Right lobe of liver (tissue), 6 donors: ENCODE measurements at places on chromosomes 13 and 19.

- DNase-seq: no peak
Measured at GRCh38 chr19:18879579-18880373, 16.2 kb downstream of the CERS1 start.

DNA sequence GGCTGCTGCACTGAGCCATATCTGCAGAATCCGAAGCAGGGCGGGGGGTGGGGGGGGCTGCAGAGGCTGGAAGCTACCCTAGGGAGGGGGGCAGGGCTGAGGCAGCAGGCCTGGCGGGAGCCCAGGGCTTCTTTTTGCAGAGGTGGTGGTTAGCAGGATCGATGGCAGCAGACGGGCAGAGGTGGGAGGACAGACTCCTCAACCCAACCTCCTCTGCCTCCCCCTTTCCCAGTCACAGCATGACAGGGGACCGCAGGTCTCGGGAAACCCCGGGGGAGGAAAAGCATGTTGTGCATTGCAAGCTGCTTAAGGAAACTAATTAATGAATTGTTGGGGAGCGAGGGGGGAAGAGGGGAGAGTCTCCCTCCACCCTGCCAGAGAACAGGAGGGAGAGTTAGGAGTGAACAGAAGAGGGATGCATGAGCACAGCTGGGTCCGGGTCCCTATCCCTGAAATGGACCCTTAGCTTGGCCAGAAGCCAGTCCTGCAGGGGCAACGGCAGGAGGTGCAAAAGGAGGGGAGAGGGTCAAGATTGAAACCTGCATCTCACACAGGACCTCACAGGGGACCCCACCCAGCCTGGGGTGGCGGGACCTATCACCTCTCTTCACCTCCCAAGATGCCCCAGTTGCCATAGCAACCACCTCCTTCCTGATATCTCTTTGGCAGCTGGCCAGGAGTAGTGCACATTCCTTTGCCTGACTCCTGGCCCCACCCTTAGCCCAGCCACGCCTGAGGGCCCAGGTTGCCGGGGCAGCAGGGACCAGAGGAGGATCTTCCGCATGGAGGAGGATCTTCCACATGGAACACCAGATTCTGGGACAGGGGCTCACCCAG lies 1.8 kb downstream of the FXYD7 start:
- DNase-seq: no peak

DNA sequence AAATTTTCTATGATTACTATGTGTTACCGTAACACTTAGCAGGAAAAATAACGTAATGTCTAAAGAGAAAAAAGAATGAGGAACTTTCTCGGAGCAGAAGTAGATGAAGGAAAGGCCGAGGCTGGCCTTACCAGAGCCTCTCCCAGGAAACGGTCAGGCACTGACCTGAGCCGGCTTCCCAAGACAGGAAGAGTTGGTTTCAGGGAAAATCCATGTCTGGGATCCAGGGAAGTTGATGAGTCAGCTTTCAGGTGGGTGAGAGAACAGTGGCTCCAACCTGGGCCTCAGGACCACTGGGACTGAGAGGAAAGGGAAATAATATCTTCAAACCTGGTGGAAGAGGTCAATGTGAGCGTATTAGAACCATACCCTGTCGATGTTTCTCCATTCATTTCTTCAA lies 93.3 kb upstream of the UBL3 start:
- no peak for DNase-seq

GRCh38 chr13:24407844-24408243 lies 98.5 kb downstream of the C1QTNF9 start:
- no peak for DNase-seq

- DNase-seq: no peak
Measured at GRCh38 chr19:7550987-7551761, 15.7 kb downstream of the PNPLA6 start.

- DNase-seq: no peak
Measured at GRCh38 chr13:37382146-37382545, 216.4 kb downstream of the POSTN start.

DNA sequence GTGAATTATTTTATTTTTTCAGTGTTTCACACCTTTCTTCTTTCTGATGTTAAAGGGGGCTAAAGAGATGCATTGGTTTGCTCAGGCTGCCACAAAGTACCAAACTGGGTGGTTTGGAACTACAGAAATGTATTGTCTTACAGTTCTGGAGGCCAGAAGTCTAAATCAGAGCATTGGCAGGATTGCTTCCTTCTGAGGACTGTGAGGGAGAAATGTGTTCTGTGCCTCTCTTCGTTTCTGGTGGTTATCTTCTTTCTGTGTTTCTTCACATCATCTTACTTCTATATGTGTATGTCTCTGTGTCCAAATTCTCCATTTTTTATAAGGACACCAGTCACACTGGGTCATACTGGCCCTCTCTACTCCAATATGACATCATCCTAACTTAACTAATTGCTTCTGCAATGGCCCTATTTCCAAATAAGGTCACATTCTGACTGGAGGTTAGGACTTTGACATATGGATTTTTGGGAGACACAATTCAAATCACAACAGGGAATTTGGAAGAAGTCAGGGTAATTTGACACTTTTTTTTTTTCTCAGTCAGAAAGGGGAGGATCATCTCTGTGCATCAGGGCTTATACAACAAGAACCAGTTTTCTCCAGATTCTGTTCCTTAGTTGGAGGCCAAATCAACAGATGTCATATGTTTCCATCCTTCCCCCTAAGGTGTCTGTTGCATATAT lies 188.2 kb downstream of the KCNRG start:
- no peak for DNase-seq

DNA sequence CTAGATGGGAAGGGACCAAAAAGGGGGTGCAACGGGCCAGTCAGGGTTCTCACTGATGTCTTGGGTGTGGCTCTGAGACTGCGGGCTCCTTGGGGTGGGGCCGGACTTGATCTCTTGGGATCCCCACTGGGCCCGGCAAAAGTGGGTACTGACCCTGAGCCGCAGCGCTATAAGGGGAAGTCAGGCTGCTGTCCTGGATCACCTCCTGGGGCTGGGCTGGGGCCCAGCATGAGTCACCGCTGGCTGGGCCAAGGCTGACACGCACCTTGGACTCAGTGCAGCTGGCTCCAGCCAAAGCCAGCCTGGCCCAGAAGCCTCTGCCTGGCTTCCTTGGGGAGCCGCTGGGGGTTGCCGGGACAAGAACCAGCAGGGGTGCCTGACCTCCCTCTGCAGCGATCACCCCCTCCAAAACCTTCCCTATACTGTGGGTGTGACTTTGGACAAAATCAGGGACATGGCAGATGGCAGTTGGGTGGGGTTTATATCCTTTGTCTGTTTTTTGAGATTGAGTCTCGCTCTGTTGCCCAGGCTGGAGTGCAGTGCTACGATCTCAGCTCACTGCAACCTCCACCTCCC lies 617 bp upstream of the IQCN start:
- DNase-seq: peak; percentile 93

- DNase-seq: no peak
Measured at GRCh38 chr13:94666065-94666464, 46.3 kb downstream of the SOX21 start.

GRCh38 chr13:51317262-51317661 lies 22.2 kb upstream of the SERPINE3 start:
- DNase-seq: no peak

GRCh38 chr13:69234171-69234570 lies 873.5 kb upstream of the ATXN8OS start:
- DNase-seq: no peak

DNA sequence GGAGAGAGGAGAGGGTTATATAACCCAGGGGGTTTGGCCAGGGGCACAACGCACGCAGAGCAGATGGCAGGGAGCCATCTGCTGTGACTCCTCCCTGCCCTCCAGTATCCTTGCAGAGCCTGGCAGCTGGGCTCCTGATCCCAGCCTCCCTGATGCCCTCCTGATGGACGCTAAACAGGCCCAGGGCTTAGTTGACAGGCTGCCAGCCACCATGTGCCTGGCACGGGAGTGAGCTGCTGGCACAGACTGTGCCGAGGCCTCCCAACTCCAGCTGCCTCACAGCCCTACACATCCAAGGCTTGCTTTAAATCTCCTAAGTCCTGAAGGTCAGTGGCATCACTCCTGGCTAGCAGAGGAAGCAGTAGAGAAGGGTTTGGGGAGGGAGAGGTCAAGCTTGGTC lies 16.7 kb downstream of the SYDE1 start:
- DNase-seq: peak; percentile 82

GRCh38 chr19:13215572-13216380 lies 65.6 kb downstream of the IER2 start:
- no peak for DNase-seq

DNA sequence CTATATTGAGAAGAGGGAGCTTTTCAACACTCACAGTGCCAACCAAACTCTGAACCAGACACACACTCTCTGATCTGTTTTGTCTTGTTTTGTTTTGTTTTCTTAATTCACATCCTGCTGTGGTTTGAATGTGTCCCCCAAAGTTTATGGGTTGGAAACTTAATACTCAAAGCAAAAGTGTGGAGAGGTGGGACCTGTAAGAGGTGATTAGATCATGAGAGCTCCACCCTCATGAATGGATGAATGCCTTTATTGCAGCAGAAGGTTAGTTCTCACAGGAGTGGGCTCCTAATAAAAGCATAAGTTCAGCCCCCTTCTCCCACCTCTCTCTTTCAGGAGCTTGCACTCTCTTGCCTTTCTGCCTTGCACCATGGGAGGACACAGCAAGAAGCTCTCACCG lies 957.1 kb downstream of the PCDH9 start:
- DNase-seq: no peak

- no peak for DNase-seq
Measured at GRCh38 chr13:49464085-49464484, 20.0 kb downstream of the SETDB2 start.

- peak; percentile 45 for DNase-seq
Measured at GRCh38 chr13:32314271-32315237, 609 bp downstream of the ZAR1L start.

DNA sequence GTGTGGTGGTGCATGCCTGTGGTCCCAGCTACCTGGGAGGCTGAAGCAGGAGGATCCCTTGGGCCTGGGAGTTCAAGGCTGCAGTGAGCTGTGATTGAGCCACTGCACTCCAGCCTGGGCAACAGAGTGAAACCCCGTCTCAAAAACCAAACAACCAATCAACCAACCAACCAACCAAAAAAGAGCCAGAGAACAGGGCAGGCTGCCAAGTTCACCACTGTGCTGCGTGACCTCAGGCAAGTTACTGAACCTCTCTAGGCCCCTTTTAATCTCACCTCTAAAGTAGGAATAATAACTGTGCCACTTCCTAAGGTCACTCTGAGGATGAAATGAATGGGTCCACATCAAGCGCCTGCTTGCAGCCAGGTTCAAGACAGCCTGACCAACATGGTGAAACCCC lies 16.9 kb downstream of the TJP3 start:
- no peak for DNase-seq

DNA sequence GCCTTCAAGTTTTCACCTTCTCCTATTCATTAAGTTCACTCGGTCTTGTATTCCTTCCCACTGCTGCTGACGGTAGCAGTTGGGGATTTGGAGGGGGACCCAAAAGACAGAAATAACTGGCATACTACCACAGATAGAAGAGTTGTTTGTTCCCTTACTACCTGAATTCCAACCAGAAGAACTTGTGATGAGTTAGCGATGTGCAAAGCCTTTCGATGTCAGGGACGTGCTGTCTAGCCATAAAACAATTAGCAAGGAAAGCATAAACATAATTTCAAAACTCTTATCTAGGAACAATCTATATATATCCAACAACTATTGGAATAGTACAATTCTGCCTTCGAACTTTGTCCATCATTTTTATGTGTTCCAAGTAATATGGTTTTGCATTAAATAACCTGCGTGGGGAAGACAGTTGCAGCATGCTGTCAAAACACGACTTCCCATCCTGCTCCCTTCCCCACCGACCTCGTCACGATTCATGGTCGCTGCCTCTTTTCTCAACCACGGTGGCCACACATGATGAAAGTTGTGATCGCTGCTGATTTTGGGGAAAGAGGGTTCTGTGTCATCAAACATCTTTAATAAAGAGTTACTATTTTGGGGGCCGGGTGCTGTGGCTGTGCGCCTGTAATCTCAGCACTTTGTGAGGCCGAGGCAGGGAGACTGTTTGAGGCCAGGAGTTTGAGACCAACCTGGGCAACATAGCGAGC lies 3.8 kb upstream of the SLC7A9 start:
- no peak for DNase-seq

GRCh38 chr13:113394339-113394640 lies 30.4 kb upstream of the GRTP1 start:
- DNase-seq: no peak

DNA sequence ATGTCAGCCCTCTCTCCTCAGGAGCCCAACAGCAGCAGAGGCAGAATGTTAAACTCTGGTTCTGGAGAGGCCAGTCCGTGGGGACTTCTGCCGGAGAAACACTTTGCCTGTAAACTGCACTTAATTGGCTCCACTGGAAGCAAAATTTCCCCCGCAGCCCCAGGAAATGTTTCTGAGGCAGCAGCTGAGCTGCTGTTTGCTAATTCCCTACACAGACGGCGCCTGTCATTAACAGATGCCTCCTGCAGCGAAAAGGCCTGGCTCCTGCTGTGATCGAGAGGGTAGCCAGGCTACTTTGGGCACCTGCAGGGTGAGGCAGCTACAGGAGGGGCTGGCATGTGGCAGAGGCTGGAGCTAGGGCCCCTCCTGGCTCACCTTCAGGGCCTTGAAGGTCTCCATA lies 5.2 kb upstream of the TM6SF2 start:
- no peak for DNase-seq

GRCh38 chr19:51735759-51736449 lies 12.1 kb upstream of the HAS1 start:
- peak; percentile 64 for DNase-seq

- no peak for DNase-seq
Measured at GRCh38 chr13:45895881-45896280, 44.3 kb upstream of the SIAH3 start.

DNA sequence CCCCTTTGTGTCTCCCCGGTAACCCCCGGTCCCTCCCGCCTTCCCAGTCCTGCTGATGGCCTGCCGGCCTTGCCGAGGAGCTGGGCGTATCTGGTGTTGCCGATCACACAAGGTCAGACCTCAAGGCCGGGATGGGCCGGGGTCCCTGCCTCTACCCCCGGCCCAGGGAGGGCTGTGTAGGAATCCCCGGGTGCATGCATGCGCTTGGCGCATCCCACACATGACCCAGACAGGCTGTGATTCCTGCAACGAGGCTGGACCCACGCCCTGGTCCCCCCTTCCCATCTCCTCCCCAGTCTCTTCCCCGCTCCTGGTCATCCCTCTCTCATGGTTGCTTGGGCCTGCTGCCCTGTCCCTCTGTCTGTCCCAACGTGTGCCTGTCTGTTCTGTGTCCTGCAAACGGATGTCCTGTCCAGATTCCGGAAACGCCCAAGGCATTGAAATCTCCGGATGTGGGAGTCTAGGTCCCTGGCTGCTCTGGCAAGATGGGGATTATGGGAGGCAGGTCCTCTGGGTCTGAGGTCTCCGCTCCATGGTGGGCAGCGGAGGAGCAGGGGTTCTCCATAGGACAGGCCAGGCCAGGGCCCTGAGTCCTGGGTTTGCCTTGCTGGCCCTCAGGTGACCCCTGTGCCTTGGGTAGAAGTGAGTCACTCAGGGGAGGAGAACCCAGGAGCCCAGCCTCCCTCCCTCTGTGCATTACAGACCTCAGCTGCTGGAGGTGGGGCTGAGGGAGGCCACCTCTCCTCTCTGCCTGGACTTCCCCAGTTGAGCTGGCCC lies 1.6 kb downstream of the PKN1 start:
- no peak for DNase-seq

DNA sequence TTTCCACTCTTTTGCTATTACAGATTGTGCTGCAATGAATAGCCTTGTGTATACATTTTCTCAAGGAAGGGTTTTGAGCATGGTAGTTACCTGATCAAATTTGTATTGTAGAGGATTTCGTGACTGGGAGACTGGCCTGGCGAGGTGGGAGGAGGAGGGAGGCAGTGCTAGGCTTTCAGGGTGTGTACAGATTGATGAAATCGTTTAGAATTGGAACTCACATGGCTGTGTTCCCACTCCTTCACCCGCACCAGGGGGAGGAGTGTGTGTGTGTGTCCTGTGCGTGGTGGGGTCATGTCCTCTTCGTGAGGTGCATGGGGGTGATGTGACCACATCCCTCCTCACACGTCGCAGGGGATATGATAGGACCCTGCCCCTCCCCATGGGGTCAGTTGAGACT lies 8.3 kb downstream of the PGLYRP1 start:
- no peak for DNase-seq
